ENCODE measurements at places on chromosomes 6 and 20.

- DNase-seq: no peak
Measured at GRCh38 chr6:30974490-30975252, 8.8 kb upstream of the MUC21 start.

DNA sequence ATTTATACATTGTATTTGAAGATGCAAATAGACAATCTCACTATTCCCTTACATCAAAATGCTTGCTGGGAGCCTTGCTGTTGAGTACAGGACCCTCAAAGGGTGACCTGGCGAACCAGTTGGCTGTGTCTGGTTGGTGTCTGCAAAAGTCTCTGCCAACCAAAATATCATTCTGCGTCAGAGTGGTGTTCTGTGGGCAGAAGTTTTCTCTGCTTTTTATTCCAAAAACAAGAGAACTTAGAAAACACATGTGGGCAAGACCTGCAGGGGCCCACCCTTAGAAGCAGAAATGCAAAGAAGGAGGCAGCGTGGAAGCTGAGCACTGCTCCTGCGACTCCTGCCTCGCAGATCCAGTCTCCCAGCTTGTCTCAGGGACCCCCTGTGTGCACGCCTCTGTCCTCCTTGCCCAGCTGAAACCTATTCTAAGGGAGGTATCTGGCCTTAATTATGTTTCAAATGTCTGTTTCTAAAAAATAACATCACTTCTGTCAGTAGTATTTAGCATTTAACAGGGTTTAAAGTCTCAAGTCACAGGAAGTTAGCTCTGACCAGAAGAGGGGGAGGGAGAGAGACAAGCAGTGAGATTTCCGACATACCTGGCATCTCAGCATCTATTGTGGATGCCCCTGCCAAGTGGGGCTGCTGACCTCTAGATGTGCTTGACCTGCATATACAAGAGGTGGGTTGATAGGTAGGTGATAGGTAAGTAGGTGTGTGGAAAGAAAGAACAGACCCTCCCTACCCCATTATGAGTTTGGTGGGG, 101.3 kb downstream of the SASH1 start:
- DNase-seq: no peak

DNA sequence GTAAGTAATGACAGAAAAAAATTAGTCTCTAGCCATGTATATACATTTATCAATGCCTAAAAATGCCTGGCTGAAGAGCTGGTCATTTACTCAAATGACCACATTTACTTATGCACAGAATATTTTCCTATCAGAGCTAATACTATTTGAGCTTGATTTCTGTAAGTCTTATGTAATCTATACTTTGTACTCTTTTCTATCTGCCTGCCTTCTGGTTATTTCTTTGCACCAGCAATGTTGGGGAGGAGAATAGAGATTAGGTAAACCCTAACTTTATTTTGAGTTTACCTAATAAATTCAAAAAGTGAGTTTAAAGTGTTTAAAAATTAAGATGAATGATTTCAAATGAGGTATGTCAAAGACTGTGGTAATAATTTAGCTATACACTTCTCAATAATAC, 3.7 kb downstream of the CALHM5 start:
- no peak for DNase-seq

- no peak for DNase-seq
Measured at GRCh38 chr6:583635-584034, 73.3 kb downstream of the HUS1B start.

- DNase-seq: peak; percentile 75
Measured at GRCh38 chr20:54123587-54124180, 50.1 kb downstream of the CYP24A1 start.

DNA sequence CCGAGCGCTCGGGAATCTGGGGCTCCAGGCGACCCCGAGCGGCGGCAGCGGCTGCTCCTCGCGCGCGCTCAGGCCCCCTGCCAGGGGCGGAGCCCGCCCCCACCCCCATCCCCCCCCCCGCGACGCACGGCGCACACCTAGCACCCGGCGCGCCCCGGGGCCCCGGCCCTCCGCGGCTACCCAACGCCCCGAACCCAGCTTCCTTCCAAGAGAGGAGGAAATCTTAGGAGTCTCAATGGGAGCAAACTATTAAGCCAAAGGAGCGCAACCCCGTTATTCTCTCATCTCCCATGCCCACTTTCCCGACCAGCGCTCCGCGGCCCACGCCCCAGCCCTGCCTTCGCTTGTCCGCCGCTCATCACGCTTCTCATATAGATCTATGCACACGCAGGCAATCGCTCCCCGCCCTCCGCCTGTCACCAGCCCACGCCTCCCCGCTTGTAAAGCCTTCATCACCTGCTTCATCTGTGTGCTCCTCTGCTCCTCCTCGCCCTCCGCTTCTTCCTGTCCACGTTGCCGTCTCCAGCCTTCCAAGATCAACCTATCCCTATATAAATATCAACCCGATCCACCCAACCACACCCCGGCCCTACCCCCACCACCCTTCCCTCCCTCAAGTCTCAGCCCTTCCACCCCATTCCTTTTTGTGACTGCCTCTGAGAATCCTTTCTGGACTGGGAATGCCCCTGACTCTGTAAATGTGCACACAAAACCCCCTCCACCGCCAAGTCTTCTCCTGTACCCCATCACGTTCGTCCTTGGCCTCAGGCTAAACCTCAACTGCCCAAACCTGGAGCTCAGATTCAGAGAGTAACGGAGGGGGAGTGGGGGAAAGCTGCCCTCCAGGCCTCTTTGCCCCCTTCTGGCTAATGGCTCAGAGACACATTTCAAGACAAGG, at the start of gene DLK2:
TSS of gene DLK2 (minus strand) at position 18 of the 898 bp plus-strand sequence. CDS start 723 bp downstream, outside the sequence.
- DNase-seq: peak; percentile 53

DNA sequence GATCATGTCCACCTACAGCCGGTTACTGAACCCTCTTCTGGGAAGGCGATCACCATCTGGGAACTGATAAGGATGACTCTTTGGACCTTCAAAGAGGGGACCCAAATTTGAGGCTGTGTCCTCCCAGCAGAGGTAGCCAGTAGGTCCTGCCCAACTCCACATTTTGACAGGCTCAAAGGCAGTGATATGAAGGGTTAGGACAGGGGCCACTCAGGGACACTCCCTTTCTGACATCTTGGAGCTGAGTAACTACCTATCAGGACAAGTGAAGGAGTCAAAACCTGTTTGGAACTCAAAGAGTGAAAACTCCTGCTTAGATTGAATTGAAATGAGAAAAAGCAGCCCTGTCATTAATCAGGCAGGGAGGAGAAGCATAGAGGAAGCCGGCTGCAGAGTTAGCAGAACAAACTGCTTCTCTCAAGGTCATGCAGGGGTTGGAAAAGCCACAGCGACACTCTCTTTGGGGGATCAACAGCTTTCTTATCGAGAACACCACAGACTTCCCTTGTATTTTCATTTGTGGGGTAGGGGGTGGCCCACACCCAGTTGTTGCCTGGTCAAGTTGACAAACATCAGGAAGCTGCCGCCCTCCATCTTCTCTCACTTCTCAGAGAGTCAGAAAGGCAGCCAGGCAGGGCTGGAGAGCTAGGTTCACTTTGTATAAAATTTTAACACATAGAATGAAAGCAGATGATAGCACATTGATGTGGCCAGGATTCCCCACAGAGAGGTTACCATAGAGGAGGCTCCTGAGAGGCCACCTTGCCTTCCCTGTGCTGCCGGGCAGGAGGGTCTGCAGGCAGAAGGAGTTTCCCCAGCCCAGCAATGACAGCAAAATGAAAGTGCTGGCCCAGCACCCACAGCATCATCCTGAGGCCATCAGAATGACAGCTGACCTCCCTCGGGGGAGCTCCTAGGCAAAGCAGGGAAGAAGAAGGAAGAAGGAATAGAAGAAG, 47.6 kb downstream of the AGPAT4 start:
- DNase-seq: no peak

- DNase-seq: peak; percentile 98
Measured at GRCh38 chr20:31595654-31596411, 9.3 kb upstream of the ID1 start.

DNA sequence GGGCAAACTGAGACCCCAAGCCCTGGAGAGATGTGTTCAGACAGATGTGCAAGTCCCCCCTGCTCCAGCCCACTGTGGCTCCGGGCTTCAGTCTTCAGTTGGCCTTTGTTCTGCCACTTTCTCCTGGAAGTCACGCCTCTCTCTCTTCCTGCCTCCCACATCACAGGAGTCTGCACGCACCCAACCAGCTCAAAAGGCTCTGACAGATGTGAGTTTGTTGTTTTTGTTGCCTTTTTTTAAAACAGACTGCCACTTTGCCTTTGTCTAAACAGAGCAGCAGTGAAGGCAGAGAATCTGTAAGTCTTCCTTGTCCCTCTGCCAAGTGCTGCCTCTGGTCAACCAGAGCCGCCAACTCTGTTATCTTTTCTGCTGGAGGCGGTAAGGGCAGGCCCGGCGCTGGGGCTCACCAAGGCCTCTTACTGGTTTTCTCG, 149.7 kb downstream of the TFAP2C start:
- peak; percentile 17 for DNase-seq

DNA sequence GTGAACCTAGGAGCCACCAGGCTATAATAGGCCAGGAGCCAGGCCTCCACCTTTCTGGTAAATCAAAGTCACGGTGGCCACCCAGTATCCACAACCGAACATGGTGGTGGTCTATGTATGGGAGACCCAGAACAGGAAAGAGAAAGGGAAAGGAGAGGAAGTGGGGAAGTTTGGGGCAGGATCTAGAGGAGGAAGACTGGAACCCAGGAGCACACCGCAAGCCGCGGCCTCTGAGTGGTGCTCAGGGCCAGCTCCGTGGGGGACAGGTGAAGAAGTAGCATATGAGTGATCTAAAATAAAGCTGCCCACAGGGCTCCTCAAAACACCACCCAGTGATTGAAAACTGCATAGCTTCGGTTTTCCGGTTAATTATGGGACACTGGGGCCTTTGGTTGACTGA, 214.8 kb downstream of the ZDHHC14 start:
- no peak for DNase-seq

DNA sequence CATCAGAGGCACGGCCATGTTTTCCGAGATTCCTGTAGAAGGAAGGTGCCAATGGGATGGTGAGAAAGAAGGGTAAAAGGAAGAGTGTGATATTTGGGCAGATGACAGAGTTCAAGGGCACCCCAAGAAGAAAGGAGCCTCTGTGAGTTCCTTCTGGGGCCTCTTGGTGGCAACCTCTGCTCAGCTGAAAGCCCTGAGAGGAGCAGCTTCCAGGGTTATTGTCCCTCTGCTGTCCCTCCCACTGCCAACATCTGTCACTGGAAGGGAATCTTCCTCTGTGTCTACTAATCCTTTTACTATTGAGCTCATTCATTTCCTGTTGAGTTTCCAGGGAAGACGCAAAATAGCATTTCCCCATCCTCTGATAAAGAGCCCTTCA, 40.0 kb upstream of the KCNK16 start:
- no peak for DNase-seq

DNA sequence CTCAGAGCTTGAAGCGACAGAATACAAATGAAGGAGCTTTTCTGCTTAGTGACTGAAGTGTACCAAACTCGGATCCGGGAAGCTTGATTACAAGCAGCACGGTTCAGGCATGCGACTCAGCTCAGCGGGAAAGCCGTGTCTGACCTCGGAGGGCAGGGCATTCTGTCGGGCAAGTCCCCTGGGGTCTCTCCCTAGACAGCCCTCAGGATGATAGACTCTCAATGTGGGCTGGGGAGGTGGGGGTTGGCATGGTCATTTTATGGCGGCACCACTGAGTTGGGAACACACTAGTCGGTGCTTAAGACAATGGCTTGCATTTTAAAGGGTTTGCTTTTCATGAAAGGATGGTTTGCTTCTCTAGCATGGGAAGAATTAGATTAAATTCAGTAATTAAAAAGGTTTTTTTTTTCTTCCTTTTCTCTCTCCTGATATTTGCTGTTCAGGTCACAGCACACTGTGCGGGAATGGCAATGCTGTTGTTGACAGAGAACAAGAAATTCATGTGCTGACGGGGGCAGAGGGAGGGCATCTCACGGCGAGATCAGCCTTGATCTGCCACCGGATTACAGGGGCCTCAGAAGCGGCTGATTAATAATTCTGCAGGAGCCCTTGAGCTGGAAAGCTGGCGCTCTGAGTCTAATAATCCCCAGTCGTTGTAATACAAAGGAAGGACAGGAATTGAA, 80.7 kb upstream of the TRAF3IP2 start:
- DNase-seq: no peak

GRCh38 chr6:127195833-127196232, 70.8 kb upstream of the RNF146 start:
- DNase-seq: no peak

- no peak for DNase-seq
Measured at GRCh38 chr6:151385177-151385576, 6.2 kb downstream of the ZBTB2 start.

DNA sequence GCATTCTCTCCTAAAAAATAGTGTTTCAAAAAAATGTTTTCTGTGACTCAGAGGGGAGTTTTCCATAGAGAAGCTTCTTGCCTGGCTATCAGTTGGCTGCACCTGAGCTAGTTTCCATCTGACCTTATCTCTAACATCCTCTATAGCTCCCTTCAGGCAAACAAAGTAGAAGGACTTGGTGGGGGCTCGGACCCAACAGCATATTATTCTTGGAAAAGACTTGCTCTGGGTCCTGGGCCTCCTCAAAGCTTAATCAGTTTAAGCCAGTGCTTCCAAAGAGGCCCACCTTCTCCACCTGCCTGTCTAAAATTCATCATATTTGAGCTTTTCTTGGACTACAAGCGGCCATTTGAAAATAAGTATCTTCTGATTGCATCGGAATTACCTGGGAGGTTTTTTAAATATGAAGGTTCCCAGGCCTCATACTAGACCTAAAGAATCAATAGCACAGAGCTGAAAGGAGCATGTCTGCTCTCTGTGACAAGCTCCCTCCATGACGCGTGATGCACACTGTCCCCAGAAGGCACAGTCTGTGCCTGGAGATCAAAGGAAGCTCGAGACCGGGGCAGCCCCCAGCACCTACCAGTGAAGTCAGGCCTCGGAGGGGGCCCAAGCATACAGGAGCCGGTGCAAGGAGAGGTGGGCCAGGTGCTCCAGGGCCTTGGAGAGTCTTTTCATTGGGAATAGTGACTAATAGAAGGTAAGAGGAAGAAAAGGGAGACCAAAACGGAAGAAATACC, 80.6 kb upstream of the HIVEP1 start:
- no peak for DNase-seq

GRCh38 chr20:4681991-4682401, 39.7 kb upstream of the PRND start:
- DNase-seq: peak; percentile 74

DNA sequence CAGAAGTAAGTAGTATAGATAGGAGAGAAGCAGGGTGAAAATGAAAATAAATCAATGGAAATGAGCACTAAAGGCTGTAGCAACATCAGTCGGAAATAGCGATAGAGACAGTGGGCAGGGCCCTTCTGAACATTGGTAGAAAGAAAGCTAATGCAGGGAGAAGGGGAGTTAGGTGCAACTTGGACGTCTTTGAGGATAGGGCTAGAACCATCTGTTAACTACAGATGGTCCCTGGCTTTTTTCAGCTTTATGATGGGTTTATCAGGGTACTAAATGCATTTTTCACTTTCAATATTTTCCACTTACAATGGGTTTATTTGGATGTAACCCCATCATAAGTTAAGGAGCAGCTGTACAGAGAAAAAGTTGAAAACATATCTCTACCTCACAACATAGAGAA, 72.8 kb upstream of the CNR1 start:
- DNase-seq: no peak

GRCh38 chr6:37127961-37128862, 41.7 kb upstream of the PIM1 start:
- DNase-seq: peak; percentile 47

- DNase-seq: no peak
Measured at GRCh38 chr20:5150226-5151076, 23.6 kb downstream of the CDS2 start.

GRCh38 chr20:37392441-37393195, 46.7 kb downstream of the SRC start:
- no peak for DNase-seq
